Caki2 (cell line): ENCODE measurements at places on chromosomes 7 and 10. TPM values are rescaled to one million over a fixed set of nuclear protein-coding genes. Genes with fewer than 3 reads are reported as not detected.
A peak's percentile ranks its signal among the peaks of the same experiment; 100 is the strongest.

- no peak for DNase-seq
Measured at GRCh38 chr7:132743974-132744373, 167.7 kb upstream of the PLXNA4 start.

POLR2J2 gene
- not detected in 2 replicates for total RNA-seq

- no peak for DNase-seq
Measured at GRCh38 chr7:12620371-12620770, 49.9 kb downstream of the SCIN start.

DNA sequence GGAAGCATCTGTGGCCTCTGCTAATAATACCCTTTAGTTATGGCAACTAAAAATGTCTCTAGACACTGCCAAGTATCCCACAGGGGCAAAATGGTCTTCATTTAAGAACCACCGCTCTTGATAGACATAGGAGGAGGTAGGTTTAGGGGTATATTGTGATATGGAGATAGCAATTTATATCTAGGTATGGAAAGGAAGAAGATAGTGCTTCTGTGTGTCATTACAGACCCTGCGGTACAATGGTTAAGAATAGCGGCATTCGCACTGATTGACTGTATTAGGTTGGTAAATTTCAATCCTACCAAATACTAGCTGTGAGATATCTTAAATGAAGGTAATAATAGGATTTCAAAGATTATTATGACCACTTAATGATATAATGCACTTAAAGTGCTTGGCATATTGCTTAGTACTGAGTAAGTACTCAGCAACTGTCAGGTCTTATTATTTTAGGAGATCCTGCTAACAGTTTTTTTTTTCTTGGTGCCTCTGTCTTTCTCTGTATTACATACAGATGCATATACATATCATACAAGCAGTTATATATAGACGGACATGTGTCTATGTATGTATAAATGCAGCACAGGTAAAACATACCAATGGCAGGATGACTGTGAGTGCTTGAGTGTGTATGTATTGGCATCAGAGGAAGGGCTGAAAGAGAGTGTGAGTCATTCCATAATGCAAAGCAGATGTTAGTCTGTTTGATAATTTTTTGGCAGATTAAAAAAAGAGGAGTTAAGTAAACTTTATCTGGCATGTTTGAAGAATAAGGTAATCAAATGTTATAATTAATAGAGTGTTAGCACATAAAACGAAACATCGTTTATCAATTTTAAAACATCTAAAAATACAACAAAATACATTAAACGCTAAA lies 50.0 kb upstream of the ITGB8 start:
- DNase-seq, result no peak

- DNase-seq, result no peak
Measured at GRCh38 chr7:155973451-155973997, 161.3 kb upstream of the SHH start.

IKZF1 gene
- not detected in 2 replicates for total RNA-seq

DNA sequence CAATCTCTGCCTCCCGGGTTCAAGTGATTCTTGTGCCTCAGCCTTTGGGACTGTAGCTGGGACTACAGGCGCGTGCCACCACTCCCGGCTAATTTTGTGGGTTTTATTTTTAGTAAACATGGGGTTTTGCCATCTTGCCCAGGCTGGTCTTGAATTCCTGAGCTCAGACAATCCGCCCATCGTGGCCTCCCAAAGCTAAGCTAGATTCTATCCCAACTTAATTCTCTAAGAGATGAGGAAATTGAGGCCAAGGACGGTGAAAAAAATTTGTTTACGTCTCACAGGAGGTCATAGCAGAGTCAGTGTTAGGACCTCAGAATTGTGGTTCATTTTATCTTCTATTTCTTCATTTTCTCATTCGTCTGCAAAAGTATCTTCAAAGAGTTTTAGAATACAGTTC lies 6.1 kb downstream of the CCAR1 start:
- DNase-seq, result no peak

DNA sequence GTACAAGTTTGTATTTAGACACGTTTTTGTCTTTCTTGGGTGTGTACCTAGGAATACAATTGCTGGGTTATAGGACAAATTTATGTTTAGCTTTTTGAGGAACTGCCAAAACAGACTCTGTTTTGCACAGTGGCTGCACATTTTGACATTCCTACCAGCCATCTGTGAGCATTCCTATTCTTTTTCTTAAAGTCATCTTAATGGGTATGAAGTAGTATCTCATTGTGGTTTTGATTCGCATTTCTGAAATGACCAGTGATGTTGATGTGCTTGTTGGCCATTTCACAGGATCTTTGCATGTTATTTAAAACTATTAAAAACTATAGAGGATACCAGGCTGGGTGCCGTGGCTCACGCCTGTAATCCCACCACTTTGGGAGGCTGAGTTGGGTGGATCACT lies 32.6 kb upstream of the IL15RA start:
- no peak for DNase-seq

GRCh38 chr7:133709036-133709880 lies 417.9 kb upstream of the LRGUK start:
- DNase-seq, result no peak

IRF5 gene
- total RNA-seq, result 73.4 and 92.1 TPM in 2 replicates

- DNase-seq, result no peak
Measured at GRCh38 chr10:122642726-122643605, 56.7 kb downstream of the C10orf120 start.

CAMK1D gene
- total RNA-seq, result 11.0 and 11.7 TPM in 2 replicates

DNA sequence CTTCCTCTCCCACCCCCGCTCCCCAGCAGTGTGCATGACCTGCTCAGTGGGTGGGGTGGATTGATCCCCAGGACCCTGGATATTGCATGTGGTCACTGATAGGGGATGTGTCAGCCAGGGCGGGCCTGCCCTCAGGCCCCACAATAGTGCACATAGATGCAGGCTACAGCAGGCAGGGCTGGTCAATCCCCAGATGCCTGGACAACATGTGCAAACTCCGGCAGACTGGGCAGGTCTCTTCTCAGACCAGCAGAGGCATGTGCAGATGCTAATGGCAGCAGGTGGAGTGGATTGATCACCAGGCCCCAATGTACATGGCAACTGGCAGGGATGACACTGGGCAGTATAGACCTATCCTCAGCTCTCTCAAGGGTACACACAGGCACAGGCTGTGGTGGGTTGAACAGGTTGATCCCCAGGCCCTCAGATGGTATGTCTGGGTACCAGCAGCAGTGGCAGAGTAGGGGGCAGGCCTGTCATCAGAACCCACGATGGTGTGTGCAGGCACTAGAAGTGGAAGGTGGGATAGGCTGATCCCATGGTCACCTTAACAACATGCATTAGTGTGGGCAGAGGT lies 98.6 kb downstream of the LANCL2 start:
- DNase-seq, result no peak

UPK3B gene
- 0.64 and 2.5 TPM in 2 replicates for total RNA-seq

DNA sequence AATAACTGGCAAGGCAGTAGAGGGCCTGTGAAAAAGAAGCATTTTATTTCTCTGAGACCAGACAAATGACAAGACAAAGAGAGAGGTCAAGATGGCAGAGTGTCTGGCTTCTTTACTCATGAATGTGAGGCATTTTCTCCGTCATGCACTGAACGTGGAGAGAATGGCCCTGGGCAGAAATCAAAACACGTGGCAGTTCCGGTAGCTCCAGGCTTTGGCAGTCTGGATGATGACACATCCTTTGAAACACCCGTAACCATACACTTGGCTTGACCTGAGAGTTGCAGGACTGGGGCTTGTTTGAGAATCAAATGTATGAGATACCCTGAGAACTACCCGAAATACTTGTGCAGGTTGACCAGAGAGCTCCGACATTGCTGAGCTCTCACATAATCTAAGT lies 537.6 kb downstream of the ACTR3B start:
- no peak for DNase-seq

PCLO gene
- 0.88 and 2.0 TPM in 2 replicates for total RNA-seq

KNDC1 gene
- total RNA-seq, result 0.90 and 1.1 TPM in 2 replicates

ADIRF gene
- not detected in 2 replicates for total RNA-seq

NUTM2B gene
- total RNA-seq, result 0.35 and 1.5 TPM in 2 replicates

COL26A1 gene
- total RNA-seq, result 1.1 and 1.7 TPM in 2 replicates

PON3 gene
- total RNA-seq, result not detected in 2 replicates

- DNase-seq, result no peak
Measured at GRCh38 chr10:65491799-65492198, 1434.0 kb upstream of the LRRTM3 start.

GRCh38 chr7:114988755-114989375 lies 67.0 kb downstream of the MDFIC start:
- peak; percentile 16 for DNase-seq

GRCh38 chr10:23413629-23414089 lies 25.2 kb upstream of the OTUD1 start:
- DNase-seq, result no peak

DNA sequence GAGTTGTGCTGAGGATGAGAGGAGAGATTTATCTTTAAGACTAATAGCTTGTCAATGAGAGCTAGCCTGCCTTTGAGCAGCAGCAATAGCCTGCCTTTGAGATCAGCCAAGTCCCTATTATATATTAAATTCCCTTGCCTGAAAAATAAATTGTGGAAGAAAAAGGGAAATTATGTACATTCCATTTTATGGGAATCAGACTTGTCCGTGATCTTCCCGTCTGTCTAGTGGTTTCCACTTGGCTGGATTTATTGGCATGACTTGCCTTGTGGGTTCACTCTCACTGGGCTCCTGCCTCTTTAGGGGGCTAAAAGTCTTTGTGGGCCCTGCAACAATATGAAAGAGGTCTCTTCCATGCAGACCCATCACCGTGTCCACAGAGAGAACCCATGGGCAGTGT lies 171.7 kb upstream of the FRMD4A start:
- no peak for DNase-seq

DGKI gene
- total RNA-seq, result 1.1 and 1.2 TPM in 2 replicates

- no peak for DNase-seq
Measured at GRCh38 chr10:14911801-14912200, 33.1 kb downstream of the SUV39H2 start.

GRCh38 chr7:142188846-142189245 lies 69.0 kb downstream of the PRSS58 start:
- DNase-seq, result peak; percentile 16
